ENCODE measurements at places on chromosomes 6 and 20.

- DNase-seq, result no peak
Measured at GRCh38 chr6:38016824-38017223, 197.3 kb downstream of the ZFAND3 start.

- DNase-seq, result no peak
Measured at GRCh38 chr6:79330704-79331103, 96.2 kb upstream of the HMGN3 start.

DNA sequence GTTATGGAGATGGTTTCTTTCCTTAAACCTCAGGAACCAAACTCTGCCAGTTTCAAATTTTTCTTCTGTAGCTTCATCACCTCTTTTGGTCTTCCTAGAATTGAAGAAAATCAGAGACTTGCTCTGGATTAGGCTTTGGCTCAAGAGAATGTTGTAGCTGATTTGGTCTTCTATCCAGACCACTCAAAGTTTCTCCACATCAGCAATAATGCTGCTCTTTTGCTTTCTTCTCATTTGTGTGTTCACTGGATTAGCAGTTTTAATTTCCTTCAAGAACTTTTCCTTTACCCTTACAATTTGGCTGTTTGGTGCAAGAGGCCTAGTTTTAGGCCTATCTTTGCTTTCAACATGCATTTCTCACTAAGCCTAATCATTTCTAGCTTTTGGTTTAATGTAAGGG lies 78.1 kb upstream of the PLCB4 start:
- DNase-seq, result no peak

GRCh38 chr6:170067181-170067641 lies 223.7 kb downstream of the DLL1 start:
- DNase-seq, result no peak

GRCh38 chr20:54680872-54681619 lies 205.7 kb downstream of the DOK5 start:
- DNase-seq, result no peak
